ENCODE measurements at places on chromosomes 5 and 9.
A peak's percentile ranks its signal among the peaks of the same experiment; 100 is the strongest.

- no peak for DNase-seq
These were observed 118.9 kb downstream of the CETN3 start for GRCh38 chr5:90290648-90291047.

DNA sequence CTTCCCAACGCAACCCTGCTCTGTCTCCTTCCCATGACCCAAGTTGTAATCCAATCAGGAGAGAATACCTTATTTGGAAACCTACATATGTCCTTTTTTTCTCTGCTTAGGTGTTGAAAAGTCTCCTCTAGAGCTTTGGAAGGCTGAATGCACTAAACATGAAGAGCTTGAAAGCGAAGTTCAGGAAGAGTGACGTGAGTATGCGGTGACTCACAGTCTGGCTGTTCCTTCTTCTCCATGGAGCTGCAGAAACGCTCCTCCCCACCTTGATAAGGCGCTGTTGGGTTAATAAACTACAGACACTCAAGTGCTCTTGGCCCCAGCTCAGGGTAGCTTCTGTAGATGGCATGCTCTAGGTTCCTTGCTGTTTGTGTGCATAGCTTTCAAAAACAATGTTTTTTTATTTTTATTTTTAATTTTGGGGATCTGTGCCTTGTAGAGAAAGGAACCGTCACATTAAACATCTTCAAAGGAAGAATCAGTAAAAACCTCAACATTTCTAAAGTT lies 30.7 kb downstream of the RAI14 start:
- peak; percentile 7 for DNase-seq

DNA sequence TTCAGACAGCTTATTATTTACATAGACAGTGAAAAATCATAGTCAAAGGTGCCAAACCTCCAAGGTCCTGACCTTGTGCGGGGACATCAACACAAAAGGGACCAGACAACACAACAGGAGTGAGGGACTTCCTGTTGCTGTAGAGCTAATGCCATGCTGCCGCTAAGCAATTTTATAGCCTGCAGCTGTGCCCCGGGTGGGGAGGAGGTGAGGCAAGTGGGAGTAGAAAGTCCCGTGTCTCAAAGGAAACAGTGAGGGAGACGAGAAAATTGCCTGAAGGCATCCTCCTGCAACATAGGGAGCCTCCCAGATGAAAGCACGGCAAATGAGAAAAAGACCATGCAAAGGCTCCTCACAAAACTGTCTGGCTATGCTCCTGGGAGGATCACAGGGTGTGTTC lies 58.8 kb downstream of the CAAP1 start:
- no peak for DNase-seq

DNA sequence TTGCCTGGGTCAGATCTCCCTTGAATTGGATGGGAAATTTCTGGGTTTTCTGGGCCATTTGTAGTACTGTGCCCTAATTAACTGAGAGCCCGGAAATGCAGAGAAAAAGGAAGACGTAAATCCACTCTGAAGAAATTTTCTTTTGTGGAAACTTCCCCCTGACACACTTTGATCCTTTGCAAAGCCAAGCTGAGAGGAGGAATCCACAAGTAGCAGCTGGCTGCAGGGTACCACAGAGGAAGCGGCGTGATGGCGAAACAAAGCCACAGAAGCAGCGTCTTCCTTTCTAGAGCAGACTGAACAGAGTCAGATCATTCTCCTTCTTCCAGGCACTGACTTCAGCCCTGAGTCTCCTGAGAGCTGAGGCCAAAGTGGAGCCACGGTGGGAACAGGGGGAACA lies 47.1 kb upstream of the ZNF354A start:
- DNase-seq, result no peak

DNA sequence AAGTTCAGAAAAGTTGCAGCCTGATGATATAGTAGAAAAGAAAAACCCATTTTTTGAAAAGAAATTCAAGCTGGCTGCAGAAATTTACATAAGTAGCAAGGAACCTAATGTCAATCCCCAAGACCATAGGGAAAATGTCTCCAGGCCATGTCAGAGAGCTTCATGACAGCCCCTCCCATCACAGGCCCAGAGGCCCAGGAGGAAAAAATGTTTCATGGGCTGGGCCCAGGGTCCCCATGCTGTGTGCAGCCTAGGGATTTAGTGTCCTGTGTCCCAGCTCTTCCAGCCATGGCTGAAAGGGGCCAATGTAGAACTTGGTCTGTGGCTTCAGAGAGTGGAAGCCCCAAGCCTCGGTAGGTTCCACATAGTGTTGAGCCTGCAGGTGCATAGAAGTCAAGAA lies 220.3 kb downstream of the CSNK1G3 start:
- DNase-seq, result no peak

Measured in SW480 (cell line).